Stomach (tissue), 19 donors: ENCODE measurements at places on chromosomes 3 and 15.

GRCh38 chr15:92277776-92278175, 115.9 kb upstream of the ST8SIA2 start:
- DNase-seq, result no peak

DNA sequence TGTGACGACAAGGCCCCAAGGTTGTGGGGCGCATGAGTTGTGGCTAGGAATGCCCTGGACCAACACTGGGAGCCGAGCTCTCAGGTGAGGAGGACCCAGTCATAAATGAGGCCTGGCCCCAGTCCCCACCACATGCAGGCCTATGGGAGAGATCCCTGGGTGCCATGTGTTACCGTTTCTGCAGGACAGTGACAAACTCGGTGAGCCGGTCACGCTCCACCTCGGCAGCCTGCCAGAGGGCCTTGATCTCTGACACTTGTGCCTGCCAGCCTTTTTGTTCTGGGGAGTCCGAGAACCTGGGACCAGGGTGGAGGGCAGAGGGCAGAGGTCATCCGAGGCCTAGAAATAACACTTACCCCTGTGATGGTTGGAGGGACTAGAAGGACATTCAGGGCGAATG, 27.7 kb upstream of the HHATL start:
- no peak for DNase-seq

GRCh38 chr3:134985864-134986715, 191.0 kb downstream of the EPHB1 start:
- DNase-seq, result no peak

GRCh38 chr3:33064929-33065328, 32.0 kb downstream of the GLB1 start:
- DNase-seq, result no peak

DNA sequence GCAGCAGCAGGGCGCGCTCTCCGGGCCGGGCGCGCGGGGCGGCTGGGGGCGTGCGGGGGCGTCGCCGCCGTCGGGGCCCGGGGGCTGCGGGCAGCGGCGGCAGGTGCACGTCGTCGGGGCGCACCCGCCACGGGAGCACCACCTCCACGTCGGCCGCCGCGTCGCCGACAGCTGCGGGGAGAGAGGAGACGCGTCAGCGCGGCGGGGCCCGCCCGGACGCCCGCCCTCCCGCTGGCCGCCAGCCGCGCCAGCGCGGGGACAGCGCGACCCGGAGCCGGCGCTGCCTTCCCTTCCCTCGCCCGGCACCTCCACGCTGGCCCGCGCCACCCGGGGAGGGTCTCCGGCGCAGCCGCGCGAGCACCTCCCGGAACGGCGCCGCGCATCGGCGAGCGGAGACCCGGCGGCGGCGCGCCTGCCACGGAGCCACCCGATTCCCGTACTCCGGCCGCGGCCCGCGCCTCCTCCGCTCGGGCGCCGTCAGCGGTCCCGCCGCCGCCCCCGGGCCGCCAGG, 481 bp downstream of the ADAMTS17 start:
- peak; percentile 60 for DNase-seq
